Activated naive CD4-positive, alpha-beta T cell treated with anti-CD3 and anti-CD28 coated beads, Interleukin-2, amount 50 U/mL, for 16 hours (primary cell): ENCODE measurements at places on chromosomes 16 and 17.

DNA sequence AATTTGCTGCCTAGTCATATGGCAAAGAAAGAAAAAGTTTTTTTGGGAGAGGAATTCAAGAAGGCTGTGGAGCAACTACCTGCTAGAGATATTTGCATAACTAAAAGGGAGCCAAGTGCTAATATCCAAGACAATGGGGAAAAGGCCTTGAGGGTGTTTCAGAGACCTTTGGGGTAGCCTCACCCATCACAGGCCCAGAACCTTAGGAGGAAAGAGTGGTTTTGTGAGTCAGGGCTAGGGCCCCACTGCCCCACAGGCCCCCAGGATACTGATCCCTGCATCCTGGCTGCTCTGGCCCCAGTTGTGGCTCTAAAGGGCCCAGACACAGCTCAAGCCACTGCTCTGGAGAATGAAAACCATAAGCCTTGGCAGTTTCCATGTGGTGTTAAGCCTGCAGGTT lies 41.9 kb upstream of the SDK2 start:
- no peak for DNase-seq

DNA sequence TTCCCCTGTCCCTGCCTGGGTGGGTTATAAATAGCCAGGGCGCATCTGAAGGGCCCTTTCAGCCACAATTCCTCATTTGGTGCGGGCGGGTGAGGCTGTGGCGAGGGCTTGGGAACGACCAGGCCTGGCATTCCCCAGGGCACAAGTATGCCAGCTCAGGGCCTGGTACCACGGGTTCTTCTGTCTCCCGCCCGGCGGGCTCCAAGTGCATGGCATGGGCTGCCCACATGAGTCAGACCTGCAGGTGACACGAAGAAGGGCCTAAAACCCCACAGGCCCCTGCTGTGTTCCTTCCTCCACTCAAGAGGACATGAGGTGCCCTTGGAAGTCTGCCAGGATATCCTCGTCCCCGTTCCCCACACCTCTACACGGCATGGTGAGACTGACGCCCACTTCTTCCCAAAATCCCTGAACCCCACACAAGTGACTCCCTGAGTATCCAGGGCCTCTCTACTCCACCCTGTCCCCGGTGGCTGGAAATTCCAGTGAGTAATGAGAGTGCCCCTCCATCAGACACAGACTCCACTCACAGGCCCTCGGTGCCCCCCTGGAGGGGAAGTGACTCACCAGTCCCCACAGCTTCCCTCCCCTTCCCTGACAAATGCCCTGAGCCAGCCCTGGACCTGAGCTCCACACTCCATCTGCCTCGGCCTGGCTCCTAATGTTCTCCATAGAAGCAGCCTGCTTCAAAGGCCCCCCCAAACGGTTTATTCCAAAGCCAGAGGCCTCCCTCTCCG lies 68.8 kb downstream of the ABR start:
- no peak for DNase-seq

DNA sequence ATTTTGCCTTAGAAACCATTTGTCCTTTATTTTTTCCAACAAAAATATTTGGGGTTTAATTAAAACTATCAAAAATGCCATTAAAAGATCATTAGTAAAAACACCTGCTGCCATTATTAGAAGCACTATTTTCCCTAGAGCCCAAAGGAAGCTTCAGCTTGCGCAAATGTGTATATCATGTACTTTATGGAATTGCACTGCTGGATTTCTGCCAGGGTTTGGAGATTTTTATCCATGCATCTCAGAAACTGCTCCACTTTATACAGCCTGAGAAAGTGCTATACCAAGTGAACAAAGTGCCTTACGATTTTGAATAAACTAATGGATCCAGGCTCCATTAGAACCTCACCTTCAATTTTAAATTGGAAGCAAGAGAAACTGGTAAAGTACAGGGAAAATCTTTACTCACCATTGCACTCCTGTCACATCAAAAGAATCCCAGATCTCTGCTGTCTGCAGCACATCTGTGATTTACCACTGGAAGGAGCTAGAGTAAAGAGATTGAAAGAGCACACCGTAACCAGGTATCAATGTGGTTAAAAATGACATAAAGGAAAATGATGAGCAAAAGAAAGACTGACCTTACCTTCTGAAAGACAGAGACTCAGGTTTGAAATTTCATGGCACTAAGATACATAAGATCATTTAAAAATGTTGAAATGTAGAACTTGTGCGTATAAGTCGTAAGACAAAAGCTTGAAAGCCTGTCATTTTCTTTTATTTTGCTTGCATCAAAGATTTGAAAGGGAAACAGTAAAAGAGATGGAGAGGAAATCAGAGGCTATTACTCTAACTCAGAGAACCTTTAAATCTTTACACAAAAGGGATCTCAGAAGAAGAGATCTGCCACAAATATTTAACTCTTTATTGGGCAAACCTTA lies 678.1 kb upstream of the GOT2 start:
- no peak for DNase-seq

GRCh38 chr17:39665642-39666224 lies 584 bp downstream of the TCAP start:
- DNase-seq: no peak

- no peak for DNase-seq
Observed at GRCh38 chr16:73036074-73036826, 11.7 kb downstream of the ZFHX3 start.

DNA sequence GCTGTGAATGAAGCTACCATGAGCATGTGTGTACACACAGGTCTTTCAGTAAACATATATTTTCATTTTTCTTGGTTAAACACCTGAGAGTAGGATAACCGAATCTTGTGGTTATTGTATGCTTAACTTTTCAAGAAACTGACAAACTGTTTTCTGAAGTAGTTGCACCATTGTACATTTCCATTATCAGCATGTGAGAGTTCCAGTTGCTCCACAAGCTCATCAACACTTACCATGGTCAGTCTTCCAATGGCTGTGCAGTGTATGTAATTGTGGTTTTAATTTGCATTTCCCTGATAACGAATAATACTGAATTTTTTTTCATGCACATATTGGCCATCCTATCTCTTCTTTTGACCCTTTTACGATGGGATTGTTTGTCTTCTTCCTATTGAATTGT lies 31.3 kb upstream of the C1QL1 start:
- DNase-seq: no peak

- peak; percentile 57 for DNase-seq
Observed at GRCh38 chr17:42484304-42484703, 25.6 kb downstream of the ATP6V0A1 start.

DNA sequence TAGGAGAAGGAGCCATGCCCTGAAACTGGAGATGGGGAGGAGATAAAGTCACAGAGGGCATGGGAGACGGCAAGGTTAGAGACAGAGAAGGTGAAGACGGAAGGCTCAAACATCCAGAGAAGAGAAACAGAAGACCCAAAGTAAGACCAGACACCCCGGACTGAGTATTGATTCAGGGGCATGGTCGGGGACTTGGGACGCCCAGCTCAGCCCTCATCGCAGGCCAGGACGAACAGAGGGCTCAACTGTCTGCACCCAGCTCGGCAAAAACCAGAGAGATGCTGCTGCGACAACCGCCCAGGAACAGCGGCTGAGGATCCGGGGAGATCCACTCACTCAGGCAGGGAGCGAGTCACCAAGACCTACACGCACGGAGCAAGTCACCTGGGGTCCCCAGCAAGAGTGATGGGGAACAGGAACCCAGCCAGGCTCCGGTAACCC lies 999 bp downstream of the XYLT1 start:
- DNase-seq: no peak

GRCh38 chr17:39591958-39592954 lies 15.5 kb downstream of the NEUROD2 start:
- DNase-seq: no peak

DNA sequence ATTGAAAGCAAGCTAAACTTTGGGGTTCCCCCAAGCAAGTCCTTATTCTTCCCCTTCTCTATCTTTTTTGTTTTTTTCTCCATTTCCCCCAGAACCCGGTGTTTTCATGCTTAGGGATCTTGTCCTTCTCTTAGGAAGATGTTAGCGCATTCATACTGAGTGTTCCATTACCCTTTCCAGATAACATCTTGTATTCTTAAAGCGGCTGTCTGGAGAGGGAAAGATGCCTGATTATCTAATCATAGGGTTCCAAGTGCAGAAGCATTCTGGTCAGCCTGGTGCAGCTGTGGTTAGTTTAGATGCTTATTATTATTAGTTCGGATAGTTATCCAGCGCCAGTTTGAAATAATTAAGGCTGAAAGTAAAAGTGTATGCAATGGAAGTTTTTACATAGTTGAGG lies 2.0 kb downstream of the TOM1L1 start:
- DNase-seq: no peak

- DNase-seq: no peak
Observed at GRCh38 chr16:52578829-52579498, 32.0 kb upstream of the TOX3 start.

- DNase-seq: no peak
Observed at GRCh38 chr17:69223809-69224208, 4.8 kb downstream of the ABCA10 start.

DNA sequence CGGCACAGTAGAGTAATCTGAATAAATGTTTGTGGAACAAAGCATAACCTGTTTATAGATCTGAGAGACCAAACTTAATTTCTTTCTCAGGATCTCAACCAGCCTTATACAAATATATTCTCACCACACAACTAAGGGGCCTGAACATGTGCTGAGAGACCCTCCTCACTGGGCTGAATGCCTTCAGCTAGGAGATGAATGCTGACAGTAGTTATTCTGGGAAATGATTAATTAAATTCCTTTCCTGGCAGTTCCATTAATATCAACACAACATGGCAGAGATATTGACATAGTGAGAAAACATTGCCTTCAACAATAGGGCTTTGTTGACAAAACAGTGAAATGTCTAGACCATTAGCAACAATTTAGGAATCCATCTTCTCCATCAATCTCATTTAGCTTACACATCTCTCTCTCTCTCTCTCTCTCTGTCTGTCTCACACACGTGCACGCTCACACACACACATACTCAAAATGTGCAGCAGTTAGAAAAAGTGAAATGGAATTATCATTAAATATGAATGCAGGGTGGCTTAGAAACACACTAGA lies 780.8 kb upstream of the CDH8 start:
- no peak for DNase-seq

- no peak for DNase-seq
Observed at GRCh38 chr16:84176192-84177053, 10.4 kb downstream of the TAF1C start.

- DNase-seq: no peak
Observed at GRCh38 chr17:77793146-77793970, 165.1 kb upstream of the TNRC6C start.

DNA sequence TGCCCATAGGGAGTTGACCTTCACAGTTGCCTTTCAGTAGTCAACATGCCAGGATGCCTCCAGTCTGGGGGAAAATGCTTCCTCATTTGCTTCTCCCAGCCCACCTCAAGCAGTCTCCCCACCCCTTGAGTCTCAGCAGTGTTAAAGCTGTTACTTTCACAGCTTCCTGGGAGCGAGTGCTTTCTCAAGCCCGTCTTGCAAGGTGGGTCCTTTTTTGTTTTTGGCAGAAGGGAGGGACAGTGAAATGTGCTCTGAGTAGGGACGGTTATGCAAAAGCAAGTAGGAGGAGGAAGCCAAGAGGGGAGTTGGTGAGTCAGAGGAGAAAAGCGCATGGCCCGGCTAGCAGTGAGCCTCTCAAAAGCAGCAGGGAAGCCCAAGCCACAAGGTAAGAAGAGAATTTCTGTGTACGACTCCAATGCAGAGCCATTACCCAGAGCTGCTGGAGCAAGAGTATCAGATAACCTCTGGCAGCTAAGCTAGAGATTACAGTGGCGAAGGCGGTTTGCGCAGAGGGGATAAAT lies at the start of gene CHST4:
TSS of gene CHST4 (plus strand) at position 316 of the 521 bp plus-strand sequence. CDS start 10,252 bp downstream, outside the sequence.
- no peak for DNase-seq

DNA sequence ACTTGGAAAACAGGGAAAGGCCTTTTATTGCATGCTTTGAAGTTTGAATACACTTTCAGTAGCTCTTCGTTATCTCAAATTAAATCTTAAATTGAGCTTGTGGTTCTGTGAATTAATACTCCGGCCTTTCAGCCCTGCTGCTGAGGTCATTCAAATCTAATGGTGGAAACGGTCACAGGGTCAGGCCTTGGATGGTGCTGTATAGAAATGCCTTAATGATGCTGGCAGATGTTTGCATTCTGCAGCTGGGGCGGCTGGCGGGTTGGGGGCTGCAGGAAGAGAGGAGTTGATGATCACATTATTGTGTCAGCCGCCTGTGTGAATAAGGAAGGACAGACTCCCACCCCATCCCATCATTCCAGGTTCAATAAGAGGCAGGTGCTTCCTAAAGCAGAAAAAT lies 723.6 kb downstream of the WWOX start:
- no peak for DNase-seq

- DNase-seq: no peak
Observed at GRCh38 chr17:7647018-7647417, 3.7 kb upstream of the ATP1B2 start.

DNA sequence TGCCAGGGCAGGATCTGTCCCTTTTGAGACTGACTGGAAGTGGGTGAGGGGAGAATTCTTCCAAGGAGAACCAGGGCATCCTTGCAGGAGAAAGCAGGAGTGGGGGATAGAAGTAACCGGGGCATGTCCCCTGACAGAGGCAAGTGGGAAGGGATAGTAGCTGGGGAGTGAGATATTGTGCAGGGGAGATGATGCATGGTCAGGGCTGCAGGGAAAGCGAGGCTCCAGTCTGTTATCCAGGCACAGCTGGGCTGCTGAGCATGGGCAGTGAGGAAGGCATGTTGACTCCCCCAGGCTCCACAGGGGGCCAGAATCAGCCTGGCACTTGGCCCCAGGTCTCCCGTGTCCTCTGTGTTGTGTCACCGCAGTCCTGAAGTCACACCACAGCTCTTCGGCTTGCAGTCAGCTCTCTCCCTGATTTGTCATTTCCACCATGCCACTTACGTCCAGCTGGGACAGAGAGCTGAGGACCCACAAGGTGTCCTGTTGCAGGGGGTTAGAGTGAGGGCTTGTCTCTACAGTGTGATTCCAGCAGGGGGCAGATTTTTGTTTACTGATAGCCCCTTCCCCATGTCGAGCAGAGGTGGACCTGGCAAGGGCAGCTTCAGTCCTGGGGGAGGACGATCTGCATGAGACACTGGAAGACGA lies 40.9 kb downstream of the B9D1 start:
- no peak for DNase-seq

DNA sequence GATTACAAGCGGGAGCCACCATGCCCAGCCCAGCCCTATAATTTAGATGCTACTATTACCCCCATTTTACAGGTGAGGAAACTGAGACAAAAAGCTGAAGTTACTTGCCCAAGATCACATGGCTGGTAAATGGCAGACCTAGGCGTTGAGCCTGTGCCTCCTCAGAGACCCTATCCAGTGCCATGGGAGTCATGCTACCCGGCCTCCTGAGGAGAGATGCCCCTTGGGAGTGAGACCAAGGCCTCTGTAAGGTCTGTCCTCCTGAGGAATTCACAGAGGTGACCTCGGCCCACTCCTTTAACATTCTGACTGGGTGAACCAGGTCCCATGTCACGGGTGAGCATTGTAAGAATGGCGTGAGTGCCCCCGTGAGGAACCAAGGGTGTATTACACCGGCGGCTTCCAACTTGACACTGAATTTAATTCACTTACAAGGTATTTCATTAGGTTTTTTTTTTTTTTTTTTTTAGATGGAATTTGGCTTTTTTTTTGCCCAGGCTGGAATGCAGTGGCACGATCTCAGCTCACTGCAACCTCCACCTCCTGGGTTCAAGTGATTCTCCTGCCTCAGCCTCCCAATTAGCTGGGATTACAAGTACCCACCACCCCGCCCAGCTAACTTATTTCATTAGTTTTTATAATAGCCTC lies 95.7 kb downstream of the ABCC6 start:
- peak; percentile 65 for DNase-seq
